ENCODE measurements at places on chromosomes 1 and 21.

DNA sequence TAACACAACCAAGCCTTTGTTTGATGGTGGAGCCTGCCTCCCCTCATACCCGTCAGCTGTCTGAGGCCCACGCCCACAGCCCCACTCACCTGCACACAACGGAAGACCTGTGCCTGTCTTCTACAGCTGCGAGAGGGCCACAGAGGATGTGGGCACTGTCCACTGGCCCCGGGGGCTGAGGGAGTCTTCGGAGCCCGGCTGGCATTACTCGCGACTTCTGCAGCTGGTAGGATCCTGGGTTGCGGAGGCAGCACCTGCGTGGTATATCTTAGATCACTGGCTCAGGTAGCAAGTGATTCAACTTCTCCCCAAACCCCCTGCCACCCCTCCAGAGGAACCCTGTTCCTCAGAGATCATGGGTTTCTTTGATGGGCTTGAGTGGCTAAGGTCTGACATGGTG is 109.9 kb downstream of the EDEM3 start:
- no peak for DNase-seq

DNA sequence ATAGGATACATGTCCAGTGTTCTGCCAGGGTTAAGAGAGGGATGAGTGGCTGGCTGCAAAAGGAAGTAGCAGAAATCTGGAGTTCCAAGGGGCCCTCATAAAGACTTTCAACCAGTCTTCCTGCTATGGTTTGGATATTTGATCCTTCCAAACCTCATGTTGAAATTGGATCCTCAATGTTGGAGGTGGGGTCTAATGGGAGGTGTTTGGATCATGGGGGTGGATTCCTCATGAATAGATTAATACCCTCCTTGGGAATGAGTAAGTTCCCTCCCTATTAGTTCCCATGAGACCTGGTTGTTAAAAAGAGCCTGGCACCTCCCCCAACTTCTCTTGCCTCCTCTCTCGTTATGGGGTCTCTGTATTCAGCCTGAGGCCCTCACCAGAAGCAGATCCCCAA is 10.1 kb upstream of the GNG12 start:
- DNase-seq, result no peak

- no peak for DNase-seq
These were observed 64.0 kb downstream of the PRDM2 start for GRCh38 chr1:13763991-13764390.

DNA sequence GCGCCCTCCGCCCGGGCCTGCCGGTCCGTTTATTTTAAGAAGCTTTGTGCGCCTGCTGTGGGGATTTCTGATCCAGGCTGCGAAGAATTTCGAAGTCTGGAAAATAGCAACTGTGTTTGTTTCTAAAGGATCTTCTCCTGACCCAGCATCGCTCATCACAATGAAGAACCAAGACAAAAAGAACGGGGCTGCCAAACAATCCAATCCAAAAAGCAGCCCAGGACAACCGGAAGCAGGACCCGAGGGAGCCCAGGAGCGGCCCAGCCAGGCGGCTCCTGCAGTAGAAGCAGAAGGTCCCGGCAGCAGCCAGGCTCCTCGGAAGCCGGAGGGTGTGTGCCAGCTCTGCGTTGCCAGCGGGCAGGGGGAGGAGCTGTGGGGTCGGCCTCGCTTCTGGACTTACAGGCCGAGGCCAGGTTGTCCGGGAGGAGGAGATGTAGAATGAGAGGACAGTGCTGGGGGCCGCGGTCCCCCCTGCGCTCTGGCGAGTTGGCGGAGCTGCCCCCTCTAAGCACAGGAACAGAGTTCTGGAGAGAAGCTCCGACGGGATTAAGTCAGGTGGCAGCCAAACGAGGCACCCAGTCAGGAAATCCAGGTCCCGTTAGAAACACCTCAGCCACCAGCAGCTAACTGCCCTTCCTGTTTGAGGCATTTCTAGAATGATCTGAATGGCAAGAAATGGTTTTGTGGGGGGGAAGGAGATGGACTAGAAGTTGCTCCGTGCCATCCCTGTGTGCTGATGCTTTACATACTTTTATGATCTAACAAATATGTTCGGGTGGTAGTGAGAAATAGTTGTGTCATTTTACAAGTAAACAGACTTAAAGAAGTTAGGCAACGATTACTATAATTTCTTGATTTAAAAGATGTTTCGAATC is 948 bp downstream of the TXLNA start:
- no peak for DNase-seq

DNA sequence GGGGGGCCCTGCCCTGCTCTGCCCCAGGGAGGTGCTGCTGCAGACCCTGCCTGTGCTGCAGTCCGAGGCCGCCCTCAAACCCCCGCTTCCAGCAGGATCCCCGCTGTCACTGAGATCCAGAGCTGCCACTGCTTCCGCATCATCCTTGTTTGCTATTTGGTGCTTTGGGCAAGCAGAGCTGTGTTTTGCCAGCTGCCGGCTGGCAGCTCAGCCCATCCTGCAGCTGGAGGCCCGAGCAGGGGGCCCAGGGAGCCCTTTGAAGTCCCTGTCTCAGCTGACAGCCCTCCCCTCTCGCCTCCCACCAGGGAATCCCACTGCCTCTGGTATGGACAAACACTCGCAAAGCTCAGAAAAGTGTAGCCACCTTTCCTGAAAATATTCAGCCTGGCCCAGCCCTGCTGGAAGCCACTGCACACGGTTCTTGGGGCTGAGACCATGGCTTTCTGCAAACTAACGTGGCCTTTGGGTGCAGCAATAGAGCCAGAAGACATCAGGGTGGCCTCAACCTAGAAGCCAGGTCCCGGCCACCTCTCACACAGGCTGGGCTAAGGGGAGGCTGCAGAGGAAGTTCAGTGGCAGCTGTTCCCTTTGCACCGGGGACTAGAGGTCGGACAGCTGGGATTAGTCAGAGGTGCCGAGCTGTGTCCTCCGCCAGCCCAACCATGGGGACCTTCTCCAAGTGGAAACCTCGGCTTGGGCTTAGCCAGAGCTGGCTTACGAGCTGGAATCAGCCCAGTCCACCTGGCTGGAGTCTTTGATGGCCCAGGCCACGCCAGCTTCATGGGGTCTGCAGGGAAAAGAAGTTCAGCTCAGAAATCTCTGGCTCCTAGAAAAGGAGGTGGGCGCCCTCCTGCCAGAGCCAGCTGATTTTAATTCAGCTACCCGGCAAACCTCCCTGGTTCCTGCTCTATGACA is 107.1 kb downstream of the SPSB1 start:
- no peak for DNase-seq

GRCh38 chr21:31191553-31191952 is 152.5 kb downstream of the TIAM1 start:
- DNase-seq, result no peak

DNA sequence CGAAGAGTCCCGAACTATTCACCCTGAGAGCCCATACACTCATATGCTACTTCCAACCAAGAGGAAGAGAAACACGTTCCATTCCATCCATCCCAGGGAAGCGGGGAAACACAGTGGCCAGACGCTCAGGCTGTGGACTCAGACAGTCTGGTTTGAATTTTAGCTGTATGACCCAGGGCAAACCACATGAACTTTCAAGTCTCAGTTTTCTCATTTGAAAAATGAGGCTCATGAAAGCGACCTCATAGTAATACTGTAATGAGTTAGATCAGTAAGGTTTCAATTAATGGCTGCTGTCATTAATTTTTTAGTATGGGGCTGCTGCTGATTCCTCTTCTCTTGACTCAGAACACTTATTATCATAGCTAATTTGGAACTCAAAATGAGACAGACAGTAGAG is 1.5 kb downstream of the FCRL4 start:
- no peak for DNase-seq

GRCh38 chr1:169590932-169591331 is 4.7 kb upstream of the F5 start:
- no peak for DNase-seq

- DNase-seq, result no peak
These were observed 8.9 kb downstream of the RCAN1 start for GRCh38 chr21:34606051-34606450.

DNA sequence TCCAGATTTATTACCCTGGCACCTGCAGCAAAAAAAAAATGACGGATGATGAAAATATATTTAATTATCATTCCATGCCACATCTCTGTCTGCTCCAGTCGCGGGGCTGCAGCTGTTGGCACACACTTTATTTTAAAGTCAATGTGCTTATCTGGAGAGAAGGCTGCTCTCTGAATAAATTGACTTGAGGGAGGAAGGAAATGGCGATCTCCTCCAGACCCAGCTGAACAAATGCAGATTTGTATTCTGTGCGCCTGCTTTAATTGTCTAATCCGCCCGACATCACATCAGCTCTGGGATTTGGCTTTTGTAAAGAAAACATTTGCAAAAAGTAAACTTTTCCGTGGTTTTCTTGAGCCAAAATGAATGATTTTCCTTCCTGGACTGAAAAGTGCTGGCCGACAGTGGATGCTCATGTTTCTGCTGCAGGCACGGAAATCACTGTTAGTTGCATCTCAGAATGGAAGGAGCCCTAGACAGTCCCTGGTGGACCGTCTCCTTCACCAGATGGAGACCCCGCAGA is 150.2 kb downstream of the CAMTA1 start:
- no peak for DNase-seq

DNA sequence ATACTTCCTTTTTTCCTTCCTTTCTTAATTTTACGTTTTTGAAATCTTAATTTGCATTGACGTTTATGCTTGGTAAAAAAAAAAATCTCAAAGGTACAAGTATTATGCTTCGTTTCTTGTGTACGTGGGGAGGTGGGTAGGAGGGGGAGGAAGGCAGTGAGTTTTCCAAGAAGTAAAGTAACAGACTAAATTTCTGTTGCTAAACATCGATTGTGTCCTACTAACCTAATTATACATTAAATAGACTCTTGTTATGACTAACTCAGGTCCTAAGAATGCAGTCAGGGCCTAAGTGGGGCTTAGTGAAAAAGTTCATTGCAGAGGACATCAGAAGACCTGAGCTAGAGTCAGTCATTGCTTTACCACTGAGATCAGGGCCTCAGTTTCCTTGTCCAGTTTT is 17.5 kb downstream of the NEK7 start:
- peak; percentile 53 for DNase-seq

- no peak for DNase-seq
These were observed 868 bp downstream of the PPP1R12B start for GRCh38 chr1:202349206-202349928.

DNA sequence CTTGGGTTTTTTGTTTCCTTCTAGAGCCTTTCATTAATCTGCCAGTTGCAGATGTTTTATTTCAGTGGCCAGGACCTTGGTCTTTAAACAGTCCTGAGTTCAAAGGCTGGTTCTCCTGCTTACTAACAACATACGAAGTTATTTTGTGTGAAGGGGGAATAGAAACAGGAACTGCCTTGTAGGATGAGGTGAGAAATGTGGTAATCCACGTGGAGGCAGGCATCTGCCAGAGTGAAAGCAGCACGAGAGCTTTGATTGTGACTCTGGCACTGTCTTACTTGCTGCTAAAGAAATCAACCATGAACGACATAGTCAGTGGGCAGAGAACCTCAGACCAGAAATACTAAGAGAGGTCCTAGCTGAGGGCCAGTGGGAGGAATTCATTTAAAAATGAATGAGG is 30.4 kb downstream of the TMEM63A start:
- peak; percentile 41 for DNase-seq

DNA sequence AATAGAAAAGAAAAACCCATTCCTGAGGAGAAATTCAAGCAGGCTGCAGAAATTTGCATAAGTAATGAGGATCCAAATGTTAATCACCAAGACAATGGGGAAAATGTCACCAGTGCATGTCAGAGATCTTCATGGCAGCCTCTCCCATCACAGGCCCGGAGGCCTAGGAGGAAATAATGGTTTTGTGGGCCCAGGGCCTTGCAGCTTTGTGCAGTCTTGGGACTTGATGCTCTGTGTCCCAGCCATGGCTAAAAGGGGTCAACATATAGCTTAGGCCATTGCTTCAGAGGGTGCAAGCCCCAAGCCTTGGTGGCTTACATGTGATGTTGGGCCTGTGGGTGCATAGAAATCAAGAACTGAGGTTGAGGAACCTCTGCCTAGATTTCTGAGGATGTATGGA is 22.7 kb downstream of the RAB3GAP2 start:
- no peak for DNase-seq

DNA sequence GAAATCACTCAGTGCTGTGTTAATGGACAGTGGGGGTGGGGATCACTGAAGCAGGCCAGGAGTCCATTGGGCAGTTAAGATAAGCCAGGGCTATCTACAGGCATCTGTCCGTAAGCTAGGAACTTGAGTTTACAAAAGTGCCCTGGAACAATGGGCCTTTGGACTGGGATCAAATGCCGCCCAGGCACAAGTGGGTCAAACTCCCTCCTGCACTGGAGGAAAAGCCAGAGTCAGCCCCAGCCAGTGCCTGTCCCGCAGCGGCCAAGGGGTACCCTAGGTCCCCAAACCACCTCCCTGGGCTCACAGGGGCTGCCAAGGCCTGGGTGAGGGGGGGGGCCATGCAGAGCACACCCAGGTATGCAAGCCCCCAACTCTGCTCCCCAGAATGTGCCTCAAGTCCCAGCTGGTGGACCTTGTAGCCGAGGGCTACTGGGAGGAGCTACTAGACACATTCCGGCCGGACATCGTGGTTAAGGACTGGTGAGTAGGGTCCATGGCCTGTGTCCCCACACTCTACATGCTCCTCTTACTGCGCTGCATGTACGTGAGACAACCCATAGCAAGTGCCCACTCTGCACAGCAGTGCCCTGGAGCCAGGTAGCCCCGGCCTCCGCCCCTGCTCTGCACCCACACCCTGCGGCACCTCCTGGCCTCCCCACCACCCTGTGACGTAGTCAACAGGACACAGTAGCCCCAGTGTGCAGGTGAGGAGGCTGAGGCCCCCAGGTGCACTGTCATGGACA is 7.7 kb downstream of the FBXO6 start:
- no peak for DNase-seq

- DNase-seq, result no peak
These were observed 17.7 kb downstream of the GNB1 start for GRCh38 chr1:1873186-1873585.

- no peak for DNase-seq
These were observed 414.5 kb downstream of the ADGRL2 start for GRCh38 chr1:82215056-82215852.
